OCI-M1 (cell line): ENCODE measurements at places on chromosomes 7 and 10.
A peak's percentile ranks its signal among the peaks of the same experiment; 100 is the strongest.

GRCh38 chr10:80870282-80870681 is 332.6 kb downstream of the SH2D4B start:
- DNase-seq, result peak; percentile 64

DNA sequence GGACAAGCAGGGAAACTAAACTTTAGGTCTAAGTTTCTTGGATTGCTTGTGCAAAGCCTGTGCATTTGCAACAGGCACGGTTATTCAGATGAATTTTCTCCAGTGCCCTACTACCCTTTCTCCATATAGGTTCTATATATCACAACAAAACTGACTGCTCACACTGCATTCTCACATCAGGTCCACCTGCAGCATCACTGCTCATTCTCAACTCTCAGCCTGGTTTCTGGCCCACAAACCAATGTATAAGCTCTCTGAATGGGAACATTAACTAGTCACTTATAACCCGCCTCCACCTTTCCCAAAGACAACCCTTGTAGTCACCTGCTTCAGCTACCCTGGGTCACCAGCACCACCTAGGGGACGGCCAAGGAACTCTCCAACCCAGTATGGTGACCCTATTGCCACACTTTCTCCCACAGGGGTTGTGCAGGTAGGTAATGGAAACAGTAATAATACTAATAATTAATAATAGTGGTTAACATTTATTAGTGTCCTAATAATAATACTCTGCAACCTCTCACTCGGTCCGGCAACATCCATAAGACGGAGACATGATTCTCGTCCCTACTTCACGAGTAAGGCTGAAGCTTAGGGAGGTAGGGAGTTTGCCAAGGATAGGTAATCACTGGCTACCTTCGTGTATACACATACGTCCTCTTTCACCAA is 97.3 kb downstream of the CLEC2L start:
- peak; percentile 35 for DNase-seq

DNA sequence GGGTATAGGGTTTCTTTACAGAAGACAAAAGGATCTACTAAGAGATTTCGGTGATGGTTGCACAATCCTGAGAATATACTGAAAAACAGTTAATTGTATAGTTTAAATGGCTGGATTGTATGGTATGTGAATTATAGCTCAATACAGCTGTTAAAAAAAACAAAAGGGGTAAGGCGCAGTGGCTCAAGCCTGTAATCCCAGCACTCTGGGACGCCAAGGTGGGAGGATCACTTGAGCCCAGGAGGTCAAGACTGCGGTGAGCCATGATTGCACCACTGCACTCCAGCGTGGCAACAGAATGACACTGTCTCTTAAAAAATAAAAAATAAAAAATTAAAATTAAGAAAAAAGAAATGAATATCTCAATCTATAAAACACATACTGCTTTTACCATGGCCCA is 18.5 kb downstream of the ESYT2 start:
- no peak for DNase-seq

DNA sequence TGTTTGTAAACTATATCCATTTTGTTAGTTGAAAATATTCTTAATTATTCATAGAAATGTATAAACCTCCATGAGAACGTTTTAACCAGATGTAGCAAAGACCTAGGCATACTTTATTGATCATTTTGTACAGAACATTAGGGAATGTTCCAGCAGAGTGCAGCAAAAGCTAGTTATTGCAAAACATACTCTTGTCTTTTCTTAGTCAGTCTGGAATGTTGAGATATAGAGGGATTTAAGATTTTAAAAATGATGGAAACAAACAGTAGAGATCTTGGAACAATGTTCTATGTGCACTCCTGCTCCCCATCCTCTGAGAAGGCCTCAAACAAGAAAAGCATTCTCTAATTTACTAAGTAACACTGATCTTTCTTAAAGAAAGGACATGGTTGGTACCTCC is 292.1 kb downstream of the BBS9 start:
- no peak for DNase-seq

- DNase-seq, result no peak
These were observed 74.5 kb downstream of the LRMDA start for GRCh38 chr10:75505840-75506506.

DNA sequence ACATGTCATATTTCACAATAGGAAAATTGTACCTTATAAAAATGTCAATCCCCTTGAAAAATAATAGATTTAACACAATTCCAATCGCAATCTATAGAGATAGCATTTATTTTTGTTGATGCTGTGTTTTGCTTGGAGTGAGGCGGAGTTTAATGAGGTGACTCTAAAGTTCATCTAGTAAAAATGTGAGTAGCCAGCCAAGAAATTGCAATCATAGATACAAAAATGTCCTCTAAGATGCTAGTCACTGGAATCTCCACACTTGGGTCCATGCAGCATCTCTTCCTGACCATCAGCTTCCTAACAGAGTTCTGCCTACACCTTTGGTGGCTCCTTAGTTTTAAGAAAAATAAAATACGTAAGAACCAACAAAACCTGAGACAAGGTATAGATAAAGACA is 44.9 kb downstream of the GLI3 start:
- no peak for DNase-seq

DNA sequence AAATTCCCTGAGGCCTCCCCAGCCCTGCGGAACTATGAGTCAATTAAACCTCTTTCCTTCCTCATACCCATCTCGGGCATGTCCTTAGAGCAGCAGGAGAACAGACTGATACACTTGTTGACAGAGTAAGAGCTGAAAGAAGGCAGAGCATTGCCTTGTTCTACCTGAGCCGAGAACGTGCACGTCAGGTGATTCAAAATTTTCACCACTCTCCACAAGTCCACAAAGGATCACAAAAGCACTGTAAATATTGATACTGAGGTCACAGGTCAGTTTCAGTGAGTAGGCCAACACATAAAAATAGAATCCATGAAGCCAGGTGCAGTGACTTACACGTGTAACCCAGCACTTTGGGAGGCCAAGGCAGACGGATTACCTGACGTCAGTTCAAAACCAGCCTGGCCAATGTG is 27.8 kb downstream of the DCLRE1C start:
- no peak for DNase-seq

GRCh38 chr7:123715198-123715597 is 33.6 kb downstream of the WASL start:
- no peak for DNase-seq

- DNase-seq, result peak; percentile 97
These were observed 41.7 kb downstream of the AKR1E2 start for GRCh38 chr10:4867520-4868356.

DNA sequence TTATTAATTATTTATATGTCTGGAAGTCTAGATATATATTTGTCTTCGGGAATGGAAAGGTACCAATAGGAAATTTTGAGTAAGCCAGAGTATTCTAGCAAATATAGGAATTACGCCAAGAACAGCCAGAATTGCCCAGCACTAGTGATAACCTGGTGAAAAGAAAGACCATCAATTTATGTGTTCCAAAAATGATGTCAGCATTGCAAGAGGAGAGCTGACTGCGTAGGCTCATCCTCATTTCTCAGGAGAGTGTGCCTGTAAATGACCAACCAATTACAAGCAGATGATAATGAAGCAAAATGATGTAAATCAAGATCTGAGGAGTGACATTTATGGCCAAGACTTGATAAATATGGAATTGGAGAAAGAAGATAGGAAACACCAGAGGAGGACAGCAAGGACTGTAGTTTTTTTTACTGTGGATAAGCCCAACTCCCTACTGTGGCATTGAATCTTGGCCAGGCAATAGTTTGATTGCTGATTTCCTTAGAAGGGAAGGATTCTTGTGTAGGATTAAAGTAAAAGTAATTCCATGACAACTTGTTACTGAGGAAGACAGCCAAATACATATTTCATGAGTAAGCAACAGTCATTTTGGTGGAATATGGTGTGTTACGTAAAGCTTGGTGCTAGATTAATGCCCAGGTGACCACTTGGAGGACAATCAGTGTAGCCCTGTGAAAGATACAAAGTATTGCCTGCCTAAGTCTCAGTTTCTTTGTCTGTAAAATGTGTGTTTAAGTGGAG is 590.8 kb downstream of the AUTS2 start:
- DNase-seq, result no peak

- DNase-seq, result no peak
These were observed 171.0 kb upstream of the ZNF32 start for GRCh38 chr10:43819464-43820230.

GRCh38 chr10:32577448-32577847 is 131.5 kb downstream of the CCDC7 start:
- DNase-seq, result no peak

DNA sequence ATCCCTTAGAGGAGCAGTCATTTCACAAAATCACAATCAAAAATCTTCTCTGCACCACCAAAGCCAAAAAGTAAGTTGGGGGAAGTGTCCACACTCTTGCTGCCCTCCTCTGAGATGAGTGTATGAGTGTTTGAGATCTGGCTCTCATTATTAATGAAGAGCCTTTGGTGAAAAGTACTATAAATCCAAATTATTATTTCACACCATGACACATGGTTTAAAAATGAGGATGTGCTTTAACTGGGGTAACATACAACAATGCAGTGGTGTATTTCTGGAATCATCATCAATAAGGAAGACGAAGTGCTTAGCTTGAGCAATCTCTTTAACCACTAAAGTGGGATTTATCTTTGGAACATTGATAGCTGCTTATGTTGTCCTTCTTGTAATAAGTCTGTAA is 114.2 kb upstream of the ADAM12 start:
- DNase-seq, result no peak

DNA sequence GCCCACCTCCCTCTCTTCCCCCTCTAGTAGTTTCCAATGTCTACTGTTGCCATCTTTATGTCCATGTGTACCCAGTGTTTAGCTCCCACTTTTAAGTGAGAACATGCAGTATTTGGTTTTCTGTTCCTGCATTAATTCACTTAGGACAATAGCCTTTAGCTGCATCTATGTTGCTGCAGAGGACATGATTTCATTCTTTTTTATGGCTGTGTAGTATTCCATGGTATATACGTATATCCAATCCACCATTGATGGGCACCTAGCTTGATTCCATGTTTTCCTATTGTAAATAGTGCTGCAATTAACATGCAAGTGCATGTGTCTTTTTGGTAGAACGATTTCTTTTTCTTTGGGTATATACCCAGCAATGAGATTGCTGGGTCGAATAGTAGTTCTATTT is 170.4 kb downstream of the NOC3L start:
- no peak for DNase-seq

DNA sequence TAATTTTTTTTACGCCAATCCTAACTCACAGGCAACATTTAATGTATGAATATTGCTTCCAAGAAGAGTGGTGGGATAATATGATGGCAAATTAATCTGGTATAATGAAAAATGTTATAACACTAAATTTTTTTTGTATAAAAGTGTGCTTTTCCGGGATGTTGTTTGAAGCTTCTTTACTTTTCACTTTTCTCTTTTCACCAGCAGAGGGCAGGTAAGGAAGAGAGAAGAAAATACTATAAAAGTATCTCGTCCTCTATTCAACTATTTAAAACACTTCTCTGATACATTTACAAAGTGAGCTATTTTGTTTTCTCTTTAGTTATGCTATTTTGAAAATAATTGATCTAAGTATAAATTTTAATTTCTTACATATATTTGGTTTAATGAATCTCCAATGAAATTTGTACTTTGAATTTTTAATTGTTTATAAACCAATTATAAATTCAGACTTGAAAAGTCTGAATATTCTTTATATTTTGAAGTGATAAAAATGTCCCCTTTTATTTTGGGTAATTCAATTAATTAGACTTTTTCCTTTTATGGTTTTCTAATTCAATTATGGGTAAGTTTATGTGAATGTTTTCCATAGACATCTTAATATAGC is 20.7 kb upstream of the CFTR start:
- peak; percentile 57 for DNase-seq

DNA sequence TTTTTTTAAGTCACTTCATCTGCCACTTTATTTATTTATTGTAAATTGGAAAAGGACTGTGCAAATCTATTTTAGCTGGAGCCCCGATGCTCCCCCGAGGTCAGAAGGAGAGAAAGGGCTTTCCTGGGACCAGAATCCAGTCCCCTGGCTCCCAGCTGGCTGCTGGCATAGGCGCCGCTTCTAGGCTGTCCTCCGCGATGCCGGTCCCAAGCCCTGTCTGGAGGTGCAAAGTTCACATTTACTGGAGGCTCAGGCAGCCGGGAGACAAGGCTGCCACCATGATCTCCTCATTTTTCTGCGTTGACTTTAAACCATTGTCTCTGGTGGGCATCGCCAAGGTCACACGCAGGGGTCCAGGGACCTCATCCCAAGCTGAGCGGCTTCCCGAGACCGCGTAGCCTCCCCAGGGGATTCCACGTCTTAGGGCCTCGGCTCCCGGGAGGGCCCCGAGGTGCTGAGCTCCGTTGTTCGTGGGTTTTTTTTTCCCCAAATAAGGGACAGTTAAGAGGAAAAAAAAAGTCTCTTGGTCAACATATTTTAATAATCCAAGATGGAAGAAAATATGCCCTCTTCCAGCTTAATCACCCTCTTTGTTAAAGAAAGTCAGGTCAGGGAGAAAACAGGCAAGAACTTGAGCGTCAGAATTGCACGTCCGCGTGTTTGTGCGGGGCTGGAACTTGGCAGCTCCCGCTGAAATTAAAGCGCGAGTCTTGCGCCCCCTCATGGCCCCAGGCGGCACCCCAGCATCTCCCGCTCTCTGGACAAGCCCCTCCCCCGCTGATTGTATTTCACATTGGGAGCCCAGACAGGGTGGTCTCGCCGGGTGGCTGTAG is 11.9 kb downstream of the RGR start:
- peak; percentile 60 for DNase-seq

DNA sequence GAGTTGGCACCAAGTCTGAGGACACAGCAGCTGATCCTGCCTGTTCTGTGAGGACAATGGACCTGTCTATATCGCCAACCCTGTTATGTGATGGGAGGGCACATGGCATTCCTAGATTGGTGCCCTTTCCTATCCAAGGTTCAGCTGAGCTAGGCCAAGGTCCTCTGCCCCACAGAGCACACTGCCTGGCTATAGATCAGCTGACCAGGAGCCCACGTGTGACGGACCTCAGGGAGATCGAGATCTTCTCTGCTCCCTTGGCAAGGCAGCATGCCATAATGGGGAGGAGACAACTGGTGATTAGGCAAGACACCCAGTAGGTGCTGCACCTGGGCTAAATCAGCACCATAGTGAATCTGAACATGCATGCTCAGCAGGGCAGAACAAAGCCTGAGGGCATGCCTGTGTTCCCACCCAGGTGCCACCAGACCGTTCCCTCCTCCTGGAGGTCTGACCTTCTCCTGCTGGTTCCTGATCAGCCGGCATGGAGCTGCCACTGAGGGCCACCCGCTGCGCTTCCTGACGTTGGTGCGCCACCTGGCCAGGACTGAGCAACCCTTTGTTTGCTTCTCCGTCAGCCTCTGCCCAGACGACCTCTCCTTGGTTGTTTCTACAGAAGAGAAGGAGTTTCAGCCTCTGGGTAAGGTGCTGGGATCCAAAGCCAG is 93.7 kb downstream of the WDFY4 start:
- no peak for DNase-seq

- DNase-seq, result no peak
These were observed 62.5 kb upstream of the PIK3CG start for GRCh38 chr7:106802589-106802988.

- no peak for DNase-seq
These were observed 200.3 kb downstream of the CACNB2 start for GRCh38 chr10:18340496-18341051.

- no peak for DNase-seq
These were observed 19.3 kb upstream of the OPTN start for GRCh38 chr10:13080643-13081042.
